ENCODE measurements at places on chromosomes 2 and 18. TPM values are rescaled to one million over a fixed set of nuclear protein-coding genes. Genes with fewer than 3 reads are reported as not detected.

Gene CCDC102B
- total RNA-seq = 3.7 TPM

Gene SPDYA
- total RNA-seq = 1.2 TPM

Gene MYO5B
- 41.9 TPM for total RNA-seq

Gene TRIM43
- not detected for total RNA-seq

Gene ACVR1C
- total RNA-seq = 2.4 TPM

Gene BOLL
- total RNA-seq = not detected

Measured in hepatocyte (in vitro differentiated cells).